Karpas-422 (cell line): ENCODE measurements at places on chromosomes 4 and X. TPM values are rescaled to one million over a fixed set of nuclear protein-coding genes. Genes with fewer than 3 reads are reported as not detected.

DNA sequence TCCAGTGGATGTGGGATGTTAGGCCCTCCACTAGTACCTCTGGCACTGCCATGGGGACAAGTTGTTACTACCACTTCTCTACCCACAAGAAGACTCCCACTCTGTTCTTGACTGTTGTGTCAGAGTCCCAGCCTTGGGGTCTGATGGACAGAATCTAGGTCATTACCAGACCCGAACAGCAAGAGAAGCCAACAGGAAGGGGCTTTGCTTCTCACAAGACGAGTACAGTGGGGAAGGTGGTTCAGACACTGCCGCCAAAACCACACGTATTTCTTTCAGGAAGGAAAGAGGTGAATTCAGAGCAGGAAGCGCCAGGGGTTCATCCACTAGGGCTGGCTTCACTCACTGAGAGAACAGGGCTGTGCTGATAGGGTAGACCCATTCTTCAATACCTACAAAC is 161.3 kb upstream of the KIT start:
- DNase-seq = no peak

DNA sequence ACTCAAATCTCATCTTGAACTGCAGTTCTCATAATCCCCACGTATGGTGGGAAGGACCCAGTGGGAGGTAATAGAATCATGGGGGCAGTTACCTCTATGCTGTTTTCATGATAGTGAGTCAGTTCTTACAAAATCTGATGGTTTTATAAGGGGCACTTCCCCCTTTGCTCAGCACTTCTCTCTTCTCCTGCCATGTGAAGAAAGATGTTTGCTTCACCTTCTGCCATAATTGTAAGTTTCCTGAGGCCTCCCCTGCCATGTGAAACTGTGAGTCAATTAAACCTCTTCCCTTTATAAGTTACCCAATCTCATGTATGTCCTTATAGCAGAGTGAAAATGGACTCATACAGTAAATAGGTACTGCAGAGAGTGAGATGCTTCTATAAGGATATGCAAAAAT is 1050.6 kb upstream of the GRIA3 start:
- DNase-seq = no peak

DNA sequence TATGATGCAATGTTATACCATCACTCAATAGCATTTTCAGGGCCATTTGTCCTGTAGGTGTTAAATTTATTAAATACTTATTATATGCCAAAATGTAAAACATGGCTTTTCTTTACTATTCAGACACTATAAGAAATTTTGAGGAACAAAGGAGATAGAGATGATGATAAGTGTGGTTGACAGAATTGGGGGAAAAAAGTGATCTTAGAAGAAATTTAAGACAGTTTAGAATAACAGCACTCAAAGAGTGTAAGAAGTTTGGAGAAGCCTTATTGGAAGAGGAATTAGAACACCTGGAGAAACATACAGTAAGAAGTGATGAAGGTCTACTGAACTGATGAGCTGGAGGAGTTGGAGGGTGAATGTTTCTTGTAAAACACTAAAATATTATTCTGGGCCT is 12.8 kb upstream of the AFP start:
- no peak for DNase-seq

The SLIT2 gene
- total RNA-seq = not detected in 2 replicates

The GUCY1A1 gene
- total RNA-seq = 3.0 and 6.1 TPM in 2 replicates

The PCSK1N gene
- not detected in 2 replicates for total RNA-seq

DNA sequence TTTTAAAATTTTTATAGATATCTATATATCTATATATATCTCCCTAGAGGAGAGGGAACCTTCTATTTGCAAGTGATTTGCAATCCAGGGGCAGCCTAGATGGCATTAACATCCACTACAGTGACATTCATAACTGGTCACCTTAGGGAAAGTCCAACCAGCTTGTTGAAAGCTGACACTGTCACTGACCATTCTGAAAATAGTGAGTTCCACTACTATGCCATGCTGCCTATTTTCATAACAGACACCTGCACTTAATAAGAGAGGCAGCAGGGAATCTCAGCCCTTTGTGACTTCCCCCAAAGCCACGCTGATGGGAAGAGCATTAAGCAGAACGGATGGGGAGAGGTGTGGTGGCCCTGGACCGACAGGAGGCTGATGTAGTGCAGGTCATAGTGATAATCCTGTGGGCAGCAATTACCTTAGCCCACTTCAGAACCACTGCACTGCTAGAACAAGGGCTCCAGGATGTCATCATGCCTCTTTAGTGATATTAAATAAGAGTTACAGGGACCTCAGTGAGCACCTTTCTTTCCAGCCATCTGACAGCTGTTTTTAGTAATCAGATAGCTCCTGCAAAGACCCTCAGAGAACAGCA is 51.3 kb downstream of the GPRIN3 start:
- DNase-seq = no peak

The C4orf51 gene
- not detected in 2 replicates for total RNA-seq

DNA sequence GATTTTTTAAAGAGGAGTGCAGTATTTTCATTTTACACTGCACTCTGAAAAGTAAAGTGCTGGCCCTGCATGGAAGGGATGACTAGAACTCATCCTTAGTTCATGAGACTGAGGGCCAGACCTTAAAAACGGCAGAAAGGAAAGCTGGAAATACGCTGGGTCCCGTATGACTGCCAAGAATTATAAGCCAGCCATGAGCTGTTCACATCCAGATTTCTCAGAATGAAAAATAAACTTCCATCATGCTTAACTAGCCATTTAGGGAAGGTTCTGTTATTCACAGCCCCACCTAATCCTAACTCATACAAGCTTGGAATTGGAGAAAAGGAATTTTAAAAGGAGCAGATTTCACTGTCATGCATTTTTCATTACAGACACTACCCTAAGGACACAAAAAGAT is 894.4 kb downstream of the FAT4 start:
- DNase-seq = no peak

The NHS gene
- total RNA-seq = 0.15 TPM in 1 of 2 replicates, not detected in the other

DNA sequence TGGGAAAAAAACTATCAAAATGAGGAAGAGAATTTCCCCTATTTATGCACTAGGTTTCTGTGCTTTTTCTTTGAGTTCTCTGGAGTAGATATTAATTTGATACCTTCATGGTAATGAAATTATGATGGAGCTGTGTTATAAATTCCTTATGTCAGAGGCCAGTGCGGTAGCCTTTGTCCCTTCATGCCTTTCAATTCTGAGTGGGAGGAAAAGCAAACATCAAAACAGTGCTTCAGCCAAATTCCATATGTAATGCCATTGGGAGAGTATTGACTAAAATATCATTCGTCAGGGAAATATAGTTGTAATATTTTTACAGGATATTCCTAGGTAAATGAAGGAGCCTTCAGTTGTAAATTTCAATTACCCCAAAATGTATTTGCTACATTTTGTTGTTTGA is 17.5 kb upstream of the RGN start:
- DNase-seq = no peak

DNA sequence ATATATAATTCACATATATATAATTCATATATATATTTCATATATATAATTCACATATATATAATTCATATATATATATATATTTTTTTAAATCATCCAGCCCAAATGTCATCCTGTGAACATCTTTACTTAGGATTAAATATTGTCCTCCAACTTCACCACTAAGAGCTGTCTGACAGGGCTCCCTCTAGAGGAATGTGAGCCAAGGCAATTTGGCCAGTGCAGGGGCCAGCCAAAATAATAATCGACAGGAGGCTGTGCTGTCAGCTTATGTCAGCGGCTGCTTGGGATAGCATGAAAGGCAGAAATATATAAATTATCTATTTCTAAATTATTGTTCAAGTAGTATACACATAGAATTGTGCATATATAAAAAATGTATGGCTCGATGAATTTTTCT is 29.5 kb downstream of the EGFL6 start:
- peak; percentile 60 for DNase-seq

The RAB41 gene
- total RNA-seq = not detected in 2 replicates

The GPR50 gene
- total RNA-seq = not detected in 2 replicates

The USP17L17 gene
- not detected in 2 replicates for total RNA-seq

The TRIM60 gene
- not detected in 2 replicates for total RNA-seq

DNA sequence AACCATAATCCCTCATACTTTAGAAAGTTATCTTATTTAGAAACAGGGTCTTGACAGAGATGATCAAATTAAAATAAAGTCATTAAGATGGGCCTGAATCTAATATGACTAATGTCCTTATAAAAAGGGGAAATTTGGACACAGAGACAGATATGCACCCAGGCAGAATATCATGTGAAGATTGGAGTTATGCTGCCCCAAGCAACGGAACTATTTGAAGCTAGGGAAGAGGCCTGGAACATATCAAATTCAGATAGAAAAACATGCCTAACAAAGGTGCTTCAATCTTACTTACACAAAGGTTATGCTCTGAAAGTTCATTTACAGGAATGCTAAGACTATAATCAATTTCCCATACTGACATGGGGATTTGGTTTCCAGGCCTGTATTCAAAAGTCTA is 112.7 kb upstream of the NAP1L5 start:
- no peak for DNase-seq

GRCh38 chr4:13492747-13493146 is 8.6 kb upstream of the RAB28 start:
- DNase-seq = no peak

- DNase-seq = no peak
Measured at GRCh38 chr4:17557880-17558279, 19.1 kb upstream of the LAP3 start.

DNA sequence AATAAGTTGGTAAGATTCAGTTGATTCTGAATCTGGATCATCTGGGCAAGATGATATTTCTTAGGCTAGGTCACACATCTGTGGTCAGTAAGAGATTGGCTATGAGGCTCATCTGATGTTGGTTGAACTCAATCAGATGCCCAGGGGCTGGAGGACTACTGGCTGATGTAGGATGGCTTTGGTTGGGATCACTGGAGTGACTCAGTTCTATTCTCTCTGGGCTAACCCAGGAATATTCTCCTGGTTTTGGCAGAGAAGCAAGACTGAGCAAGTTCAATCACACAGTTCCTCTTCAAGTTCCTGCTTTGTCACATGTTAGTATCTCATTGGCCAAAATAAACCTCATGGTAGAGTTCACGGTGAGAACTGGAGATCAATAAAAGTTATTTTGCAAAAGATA is 902.3 kb upstream of the SLIT2 start:
- DNase-seq = no peak

DNA sequence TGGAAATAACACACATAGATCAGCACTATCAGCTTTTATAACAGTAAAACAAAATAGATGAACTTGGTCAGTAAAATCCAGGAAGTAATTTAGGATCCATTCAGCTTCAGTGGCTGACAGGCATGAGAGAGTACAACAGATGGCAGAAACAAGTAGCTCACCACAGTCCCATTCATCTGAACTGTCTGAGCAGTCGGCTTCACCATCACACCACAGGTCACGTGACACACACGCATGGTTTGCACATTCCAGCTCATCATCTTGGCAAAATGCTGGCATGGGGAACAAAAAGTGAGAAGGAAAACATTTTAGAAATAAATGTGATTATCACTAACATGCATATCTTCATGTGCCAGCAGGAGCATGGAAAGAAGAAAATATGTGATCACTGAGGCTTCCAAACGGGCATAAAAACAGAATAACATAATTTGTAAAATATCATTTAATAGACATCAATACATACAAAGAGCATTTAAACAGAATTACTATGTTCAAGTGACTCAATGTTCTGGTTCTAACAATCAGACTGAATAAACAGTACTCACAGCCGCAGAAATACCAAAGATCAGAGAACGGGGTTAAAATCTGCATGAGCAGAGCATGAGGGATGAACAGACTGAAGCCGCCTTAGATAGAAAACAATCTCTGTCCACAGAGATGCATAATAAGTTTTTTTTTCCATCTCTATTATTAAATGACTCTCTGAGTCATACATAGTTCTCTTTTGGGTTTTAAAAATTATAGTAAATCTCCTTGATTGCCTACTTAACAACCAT is 158.1 kb downstream of the ATP10D start:
- no peak for DNase-seq

The FOXP3 gene
- 0.07 TPM in 1 of 2 replicates, not detected in the other for total RNA-seq

DNA sequence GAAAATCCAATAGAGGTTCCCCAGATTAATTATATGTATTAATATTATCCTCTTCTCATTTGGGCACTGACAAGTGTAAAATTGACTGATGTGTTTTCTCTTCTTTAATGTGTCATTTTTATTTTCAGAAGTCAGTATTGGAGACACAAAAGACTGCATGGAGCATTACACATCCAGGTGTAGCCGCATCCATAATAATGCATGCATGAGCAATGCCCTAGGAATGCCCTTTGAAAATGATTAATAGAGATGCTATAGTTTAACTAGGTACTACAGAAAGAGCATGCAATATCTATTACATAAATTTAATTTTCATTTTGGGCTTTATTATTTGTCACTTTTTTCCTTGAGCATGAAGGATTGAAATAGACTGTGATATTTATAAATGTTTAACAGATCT is 509.9 kb downstream of the SPOCK3 start:
- DNase-seq = no peak

DNA sequence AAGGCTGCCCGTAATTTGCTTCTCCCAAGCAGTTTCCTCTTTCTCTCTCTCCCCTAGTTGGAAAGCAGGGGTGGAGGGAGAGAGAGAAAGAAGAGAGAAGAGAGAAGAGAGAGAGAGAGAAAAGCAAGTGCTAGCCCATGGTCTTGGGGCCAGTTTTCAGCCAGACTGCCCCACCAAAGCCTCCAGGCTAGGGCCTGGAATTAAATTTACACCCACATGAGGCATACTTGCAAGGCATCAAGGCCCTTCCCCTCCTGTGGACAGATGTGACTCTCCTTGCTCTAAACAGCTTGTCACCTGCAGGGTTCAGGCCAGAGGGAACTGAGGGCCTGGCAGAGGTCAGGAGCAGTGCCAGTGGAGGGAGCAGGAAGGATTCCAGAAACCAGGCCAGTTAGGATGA is 1.7 kb upstream of the CXCR3 start:
- DNase-seq = no peak

DNA sequence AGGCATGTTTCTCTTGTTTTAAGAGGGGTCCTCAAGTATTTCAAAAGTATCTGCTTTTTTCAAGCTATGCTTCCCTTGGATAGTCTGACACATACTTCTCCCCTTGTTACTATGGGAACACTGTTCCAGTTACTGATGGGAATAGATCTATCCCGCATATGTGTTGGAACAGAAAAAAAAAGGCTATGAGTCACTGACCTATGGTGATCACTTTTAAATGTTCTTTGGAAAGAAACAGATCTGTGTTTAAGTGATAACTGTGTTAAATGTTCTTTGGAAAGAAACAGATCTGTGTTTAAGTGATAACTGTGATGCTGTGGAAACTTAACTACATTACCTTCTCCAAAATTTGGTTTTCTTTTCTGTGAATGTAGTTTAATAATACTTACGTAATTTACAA is 303.2 kb downstream of the TEX13C start:
- DNase-seq = no peak
